MCF 10A (cell line): ENCODE measurements at places on chromosomes 7 and 10.
A peak's percentile ranks its signal among the peaks of the same experiment; 100 is the strongest.

- DNase-seq: no peak
These were observed 7.3 kb upstream of the FEZF1 start for GRCh38 chr7:122311734-122312450.

- no peak for DNase-seq
These were observed 302.7 kb downstream of the RPS24 start for GRCh38 chr10:78336402-78336791.

DNA sequence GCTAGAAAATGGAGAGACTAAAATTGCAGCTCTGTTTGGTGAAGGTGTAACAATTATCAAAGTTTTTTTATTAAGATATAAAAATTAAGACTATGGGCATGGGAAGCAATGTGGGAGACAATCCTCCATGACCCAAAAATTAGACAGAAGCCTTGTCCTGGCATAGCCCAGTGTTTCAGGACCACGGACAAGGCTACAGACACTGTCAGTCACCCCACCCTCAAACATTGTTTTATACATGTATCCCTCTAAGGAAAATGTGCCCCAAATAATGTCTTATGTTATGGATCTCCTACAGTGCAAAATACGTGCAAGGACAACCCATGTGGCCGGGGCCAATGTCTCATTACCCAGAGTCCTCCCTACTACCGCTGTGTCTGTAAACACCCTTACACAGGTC is 24.0 kb downstream of the HABP2 start:
- peak; percentile 62 for DNase-seq

GRCh38 chr7:3239291-3239691 is 61.8 kb upstream of the SDK1 start:
- DNase-seq: no peak
